Osteocyte (in vitro differentiated cells): ENCODE measurements at places on chromosomes 16 and 17.

DNA sequence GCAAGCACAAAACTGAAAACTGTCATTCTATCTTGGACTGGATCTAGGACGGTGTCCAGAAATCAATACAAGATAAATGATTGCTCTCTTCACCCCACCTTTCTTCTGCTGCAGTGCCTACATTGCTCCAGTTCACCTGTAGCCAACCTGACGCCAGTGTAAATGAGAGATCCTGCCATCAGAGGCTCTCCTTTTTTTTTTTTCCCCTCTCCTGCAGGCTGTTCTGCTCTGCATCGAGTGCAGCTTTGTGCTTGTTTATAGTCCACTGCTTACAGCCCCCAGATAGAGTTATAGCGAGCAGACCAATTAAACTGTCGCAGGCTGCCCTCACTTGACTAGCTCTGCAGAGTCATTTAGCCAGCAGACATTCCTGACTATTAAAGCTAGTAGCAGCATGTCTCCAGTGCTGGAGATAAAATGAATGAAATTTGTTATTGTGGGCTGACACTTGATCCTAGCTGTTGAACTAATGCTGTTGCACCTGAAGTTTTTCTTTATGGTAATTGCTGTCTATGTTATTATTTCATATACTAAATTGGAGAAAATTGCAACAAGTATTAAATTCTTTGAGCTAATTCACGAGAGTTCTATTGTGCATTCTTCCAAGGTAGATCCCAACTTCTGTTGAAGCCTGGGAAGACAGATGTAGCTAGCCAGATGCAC, 257.1 kb downstream of the FTO start:
- no peak for DNase-seq

DNA sequence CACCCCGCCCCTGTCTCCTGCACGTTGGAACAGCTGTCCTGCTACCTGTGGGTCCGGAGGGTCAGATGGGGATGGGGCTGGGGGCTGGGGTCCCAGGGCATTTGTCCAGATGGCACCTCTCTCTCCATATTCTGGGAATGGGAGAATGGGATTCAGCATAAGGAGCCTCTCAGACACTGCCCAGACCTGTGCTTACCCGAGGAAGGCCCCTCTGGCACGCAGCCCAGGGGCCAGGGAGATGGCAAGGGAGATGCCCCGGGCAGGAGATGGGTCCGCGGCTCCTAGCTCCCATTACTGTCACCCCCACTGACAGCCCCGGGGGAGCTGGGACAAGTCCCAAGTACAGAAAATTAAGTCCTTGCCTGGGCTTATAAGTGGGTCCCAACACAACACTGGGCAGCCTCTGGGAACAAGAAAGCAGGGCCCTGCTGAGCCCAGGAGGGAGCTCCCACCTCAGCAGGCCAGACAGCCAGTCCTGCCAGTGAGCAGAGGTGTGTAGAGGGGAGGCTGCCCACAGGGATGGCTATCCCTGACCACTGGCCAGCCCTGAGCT, 1.8 kb downstream of the VASN start:
- DNase-seq, result no peak

DNA sequence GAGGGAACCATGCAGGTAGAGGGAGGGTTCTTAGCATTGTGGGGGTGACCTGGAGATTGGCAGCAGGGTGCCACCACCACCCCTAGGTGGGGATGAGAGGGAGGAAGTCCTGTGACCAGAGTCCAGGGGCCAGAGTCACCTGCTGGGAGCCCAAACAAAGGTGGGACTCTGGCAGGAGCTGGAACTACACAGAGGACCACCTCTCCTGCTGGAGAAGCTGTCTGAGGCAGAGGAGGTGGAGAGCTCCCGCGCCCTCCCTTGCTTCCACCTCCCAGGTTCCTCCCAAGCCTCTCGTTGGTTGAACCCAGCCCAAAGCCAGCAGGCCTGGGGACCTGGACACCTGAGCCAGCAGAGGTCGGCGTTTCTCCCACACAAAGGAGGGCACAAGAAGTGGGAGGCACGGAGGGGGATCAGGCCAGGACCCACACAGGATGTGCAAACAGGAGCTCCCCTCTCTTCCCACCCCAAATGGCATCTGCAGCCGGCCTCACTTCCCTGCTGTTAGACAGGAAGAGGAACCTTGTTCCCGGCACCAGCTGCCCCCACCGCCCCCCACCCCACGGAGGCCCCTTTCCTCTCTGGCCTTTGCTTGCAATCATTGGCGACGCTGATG, 154.6 kb downstream of the SEC14L1 start:
- DNase-seq, result no peak

GRCh38 chr17:79968116-79968515, 67.6 kb downstream of the TBC1D16 start:
- no peak for DNase-seq

- DNase-seq, result no peak
These were observed 5.3 kb upstream of the MFAP4 start for GRCh38 chr17:19392303-19392702.

GRCh38 chr16:78690510-78690909, 591.1 kb downstream of the WWOX start:
- DNase-seq, result no peak

DNA sequence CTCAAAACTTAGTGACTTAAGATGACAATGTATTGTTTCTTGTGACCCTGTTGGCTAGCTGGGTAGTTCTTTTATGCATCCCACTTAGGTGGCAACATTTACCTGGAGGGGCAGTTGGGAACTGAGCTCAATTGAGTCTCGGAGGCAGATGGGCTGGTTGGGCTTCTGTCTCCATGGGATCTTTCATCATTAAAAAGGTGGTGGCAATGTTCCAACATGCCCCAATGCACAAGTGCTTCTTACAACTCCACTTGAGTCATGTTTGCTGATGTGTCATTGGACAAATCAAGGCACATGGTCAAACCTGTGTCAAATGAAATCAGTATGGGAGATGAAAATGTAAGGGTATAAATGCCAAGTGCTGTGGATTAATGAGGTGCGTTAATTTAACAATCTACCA, 11.7 kb upstream of the HS3ST3B1 start:
- DNase-seq, result no peak

DNA sequence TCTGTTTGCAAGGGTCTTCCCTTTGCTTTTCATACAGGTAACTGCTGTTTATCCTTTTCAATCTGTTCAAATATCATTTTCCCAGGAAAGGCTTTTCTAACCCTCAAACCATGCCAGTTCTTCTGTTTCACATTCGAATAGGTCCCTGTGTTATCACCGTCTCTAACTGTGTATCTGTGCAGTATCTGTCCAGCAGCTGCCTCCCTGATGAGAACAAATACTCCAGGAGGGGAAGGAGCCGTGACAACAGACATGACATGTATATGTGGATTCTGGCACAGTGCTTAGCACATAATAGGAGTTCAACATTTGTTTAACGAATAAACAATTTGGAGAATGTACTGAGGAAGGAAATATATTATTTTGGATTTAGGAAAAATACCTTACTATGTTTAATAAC, 95.7 kb downstream of the STX8 start:
- no peak for DNase-seq

DNA sequence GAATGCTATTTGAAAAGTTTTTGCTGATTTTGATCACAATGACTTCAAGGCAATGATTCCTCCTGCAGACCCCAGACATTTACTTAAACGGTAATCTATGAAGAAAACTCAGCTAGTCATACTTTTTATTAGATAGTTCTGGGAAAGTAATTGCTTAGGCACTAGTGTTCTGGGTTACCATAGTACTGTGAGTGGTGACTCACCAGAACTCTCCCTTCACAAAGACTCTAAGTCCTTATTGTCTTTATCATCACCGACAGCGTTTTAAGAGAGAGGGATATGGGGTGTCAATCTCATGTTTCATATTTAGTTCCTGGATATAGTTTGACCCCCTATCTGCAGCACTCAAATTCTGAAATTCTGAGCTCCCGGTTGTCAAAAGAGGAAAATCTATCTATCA, 43.0 kb upstream of the CDH8 start:
- no peak for DNase-seq

GRCh38 chr17:6179017-6179416, 108.8 kb downstream of the WSCD1 start:
- DNase-seq, result no peak

DNA sequence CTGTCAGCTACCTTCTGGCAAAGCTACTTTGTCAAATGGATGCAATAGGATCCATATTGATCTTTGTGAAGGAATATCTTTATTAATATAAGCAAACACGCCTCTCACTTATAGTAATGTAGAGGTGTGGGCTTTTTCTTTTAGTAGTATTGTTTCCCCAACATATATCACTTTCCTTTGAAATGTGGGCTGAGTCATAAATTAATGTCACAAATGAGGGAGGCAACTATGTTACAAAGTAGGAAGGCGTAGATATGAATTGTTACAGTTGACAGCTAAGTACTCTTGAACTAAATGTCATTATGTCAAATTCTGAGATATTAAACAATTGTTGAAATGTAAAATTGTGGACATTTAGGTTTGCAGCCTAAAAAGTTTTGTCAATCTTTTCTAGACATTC, 2.6 kb upstream of the PPM1E start:
- DNase-seq, result no peak

DNA sequence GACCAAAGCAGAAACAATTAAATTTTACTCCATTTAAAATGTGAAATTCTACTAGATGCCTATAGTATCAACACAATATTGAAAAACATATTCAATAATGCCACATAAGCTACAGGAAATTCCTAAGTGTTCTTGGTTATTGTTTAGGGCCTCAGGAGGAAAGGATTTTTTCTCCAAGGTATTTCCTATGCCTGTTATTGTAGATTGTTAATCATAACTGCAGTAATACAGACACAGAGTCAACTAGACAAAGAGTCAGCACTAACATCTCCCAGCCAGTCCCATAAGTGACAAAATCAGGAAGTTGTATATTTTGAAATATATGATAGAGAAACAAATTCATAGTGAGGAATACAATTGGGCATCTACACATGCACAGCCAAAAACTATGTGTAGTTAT, 782.7 kb upstream of the KIF2B start:
- no peak for DNase-seq

DNA sequence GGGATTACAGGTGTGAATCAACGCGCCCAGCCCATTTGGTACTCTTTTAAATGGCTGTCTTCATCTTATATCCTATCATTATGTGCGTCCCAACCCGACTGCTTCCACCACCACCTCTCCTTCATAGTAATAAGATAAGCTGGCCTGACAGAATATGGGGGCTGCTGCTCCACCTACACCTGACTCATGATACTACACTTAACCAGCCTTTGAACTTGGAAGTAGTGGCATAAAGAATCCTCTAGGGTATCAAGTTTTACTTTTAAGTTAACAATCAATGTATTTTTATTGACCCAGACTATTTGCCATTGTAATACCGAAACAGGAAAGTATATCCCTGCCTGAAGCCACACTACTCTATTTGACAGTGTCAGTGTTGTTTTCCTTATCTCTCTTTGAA, 18.8 kb downstream of the PDZD9 start:
- DNase-seq, result no peak

GRCh38 chr17:47952171-47953021, 5.3 kb downstream of the PRR15L start:
- no peak for DNase-seq

- no peak for DNase-seq
These were observed 3.0 kb downstream of the OTOA start for GRCh38 chr16:21666772-21667171.

GRCh38 chr16:25079637-25080378, 31.7 kb upstream of the LCMT1 start:
- DNase-seq, result no peak

DNA sequence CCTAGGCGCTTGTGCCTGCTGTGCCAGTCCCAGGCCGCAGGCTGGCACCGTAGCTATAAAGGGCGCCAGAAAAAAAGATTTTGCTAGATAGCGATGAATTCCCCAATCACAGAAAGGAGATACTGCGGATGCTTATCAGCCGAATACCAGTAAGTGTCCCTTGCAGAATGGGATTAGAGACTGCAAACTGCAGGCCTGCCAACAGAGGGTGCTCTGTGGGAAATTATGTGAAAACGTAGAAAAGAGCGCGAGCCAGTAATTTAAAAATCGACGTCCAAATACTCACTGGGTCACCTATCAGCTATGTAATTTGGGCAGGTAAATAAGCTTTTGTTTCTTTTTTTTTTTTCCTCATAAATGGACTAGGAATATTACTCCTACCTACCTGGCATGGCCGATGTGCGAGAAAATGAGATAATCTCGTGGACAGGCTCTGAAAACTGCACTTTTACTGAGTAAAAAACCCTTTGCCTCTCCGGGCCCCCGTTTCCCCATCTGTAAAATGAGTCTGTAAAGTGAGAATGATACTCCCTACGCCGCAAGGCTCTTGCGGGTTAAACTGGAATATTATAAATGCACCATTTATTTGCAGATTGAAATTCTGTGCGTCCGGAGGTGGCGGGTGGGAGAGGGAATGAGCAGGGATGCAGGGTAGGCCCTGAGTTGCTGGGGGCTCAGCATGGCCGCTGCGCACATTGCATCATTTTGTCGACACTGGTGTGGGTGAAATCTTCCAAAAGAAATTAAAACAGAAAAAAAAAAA, 1.2 kb upstream of the COG1 start:
- DNase-seq, result no peak

DNA sequence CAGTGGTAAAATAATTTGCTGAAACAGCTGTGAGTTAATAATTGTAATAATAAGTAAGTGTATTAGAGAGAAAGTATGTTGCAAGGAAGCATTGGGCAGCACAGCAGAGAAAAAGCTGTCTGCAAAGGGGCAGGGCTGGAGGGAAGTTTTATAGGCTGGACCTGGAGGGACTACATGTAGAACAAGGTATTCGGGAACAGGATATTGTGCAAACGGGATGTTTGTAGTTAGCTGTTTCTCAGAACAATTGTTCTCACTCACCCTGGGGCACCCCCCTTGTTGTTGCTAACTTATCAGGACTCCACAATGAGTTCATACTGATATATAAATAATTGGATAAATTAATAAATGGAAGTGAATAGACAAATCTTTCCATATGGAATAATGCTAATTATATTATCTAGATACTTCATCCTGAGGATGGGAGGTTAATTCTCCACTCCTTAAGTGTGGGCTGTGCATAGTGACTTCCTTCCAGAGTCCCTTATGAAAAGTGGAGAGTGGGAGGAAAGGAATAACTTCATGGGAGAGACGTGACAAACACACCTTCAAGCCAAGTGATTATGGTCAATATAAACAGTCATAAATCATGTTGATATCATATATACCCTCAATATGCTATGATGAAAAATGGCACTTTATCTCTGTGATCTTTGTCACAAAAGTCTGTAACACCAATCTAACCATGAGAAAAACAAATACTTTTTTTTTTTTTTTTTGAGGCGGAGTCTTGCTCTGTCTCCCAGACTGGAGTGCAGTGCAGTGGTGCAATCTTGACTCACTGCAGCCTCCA, 85.4 kb downstream of the PPM1E start:
- DNase-seq, result no peak

- DNase-seq, result no peak
These were observed 2.7 kb downstream of the XYLT1 start for GRCh38 chr16:17467923-17468540.
